ENCODE measurements at places on chromosomes 5 and 9. TPM values are rescaled to one million over a fixed set of nuclear protein-coding genes. Genes with fewer than 3 reads are reported as not detected.

AGTPBP1 gene
- 46.7 TPM for total RNA-seq

MRPS27 gene
- 39.0 TPM for total RNA-seq

NDUFS6 gene
- total RNA-seq: 27.7 TPM

CER1 gene
- not detected for total RNA-seq

FAM81B gene
- not detected for total RNA-seq

LRRC19 gene
- total RNA-seq: not detected

CNTFR gene
- total RNA-seq: not detected

Data from activated naive CD8-positive, alpha-beta T cell treated with anti-CD3 and anti-CD28 coated beads, Interleukin-2, amount 10 ng/mL, durations not matched to agents 7 days and 5 days (primary cell).